NCI-H2171 treated with DMSO at 0.1 percent for 48 hours (cell line): ENCODE measurements at places on chromosomes 2 and 18.

DNA sequence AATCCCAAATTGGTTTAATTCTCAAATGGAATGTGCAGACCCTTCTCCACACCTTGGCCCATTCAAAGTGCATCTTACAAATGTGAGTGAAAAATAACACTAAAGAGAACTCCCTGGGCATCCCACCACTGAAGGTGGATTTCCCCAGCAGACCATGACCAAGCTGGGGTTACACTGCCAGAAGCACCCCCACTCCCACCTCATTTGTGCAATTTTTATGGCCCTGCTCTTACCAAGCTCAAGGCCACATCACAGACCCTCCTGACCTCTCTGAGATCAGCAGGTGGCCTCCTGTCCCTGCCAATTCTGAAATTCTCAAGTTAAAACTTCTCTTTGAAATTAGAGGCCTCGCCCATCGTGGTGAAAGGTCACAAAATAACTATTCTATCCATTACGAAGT lies 21.6 kb downstream of the SIGLEC15 start:
- no peak for DNase-seq

- DNase-seq, result no peak
These were observed 175.5 kb downstream of the PRPF40A start for GRCh38 chr2:152541712-152542111.

DNA sequence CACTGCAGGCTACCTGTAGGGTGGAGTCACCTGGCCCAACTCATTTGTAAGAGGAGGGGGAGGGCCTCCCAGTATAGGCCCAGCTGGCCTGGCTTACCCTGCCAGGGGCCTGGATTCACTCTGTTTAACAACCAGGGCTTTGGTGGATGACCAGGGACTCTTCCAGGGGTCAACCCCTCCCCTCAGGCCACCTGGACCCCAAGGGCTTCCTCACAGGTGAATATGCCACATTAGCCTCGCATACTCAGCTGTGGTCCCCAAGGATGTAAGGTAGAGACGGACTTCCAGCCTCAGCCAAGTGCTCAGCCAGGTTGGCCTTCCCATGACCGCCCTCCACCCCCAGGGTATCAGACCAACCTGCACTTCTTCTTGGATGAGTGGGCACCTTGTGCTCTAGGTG lies 8.8 kb upstream of the SH3RF3 start:
- DNase-seq, result no peak

- DNase-seq, result no peak
These were observed 38.1 kb upstream of the ACYP2 start for GRCh38 chr2:54077088-54077900.

DNA sequence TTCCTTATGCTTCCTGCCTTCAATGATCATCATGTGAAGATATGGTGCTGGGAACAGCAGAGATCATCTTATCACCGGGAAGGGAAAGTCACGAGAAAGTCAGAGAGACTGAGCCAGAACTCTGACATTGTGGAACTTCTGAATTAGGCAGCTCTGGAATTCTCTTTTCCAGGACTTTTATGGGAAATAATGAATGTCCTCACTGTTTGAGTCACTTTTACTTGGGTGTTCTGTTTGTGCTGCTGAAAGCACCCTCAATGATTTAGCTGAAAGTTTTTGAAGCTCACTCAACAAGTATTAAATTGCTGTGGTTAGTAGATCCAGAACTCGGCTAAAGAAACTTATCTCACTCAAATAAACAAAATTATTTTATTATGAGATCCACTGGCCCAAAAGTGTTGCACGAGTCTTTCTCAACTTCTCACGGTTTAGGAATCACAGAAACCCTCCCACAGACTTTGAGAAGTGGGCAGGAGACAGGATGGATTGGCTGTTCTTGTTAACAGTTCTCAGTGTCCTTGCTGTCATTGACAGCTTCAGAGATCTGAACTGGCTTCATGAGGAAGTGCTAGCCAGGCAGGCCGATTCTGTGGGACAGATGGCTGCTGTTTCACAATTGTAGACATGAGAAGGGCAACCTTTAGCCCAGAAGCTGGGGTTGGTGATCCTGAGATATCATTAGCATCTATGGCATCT lies 26.4 kb upstream of the ATRAID start:
- peak; percentile 76 for DNase-seq

- DNase-seq, result no peak
These were observed 129.0 kb downstream of the LPIN1 start for GRCh38 chr2:11875481-11875880.

DNA sequence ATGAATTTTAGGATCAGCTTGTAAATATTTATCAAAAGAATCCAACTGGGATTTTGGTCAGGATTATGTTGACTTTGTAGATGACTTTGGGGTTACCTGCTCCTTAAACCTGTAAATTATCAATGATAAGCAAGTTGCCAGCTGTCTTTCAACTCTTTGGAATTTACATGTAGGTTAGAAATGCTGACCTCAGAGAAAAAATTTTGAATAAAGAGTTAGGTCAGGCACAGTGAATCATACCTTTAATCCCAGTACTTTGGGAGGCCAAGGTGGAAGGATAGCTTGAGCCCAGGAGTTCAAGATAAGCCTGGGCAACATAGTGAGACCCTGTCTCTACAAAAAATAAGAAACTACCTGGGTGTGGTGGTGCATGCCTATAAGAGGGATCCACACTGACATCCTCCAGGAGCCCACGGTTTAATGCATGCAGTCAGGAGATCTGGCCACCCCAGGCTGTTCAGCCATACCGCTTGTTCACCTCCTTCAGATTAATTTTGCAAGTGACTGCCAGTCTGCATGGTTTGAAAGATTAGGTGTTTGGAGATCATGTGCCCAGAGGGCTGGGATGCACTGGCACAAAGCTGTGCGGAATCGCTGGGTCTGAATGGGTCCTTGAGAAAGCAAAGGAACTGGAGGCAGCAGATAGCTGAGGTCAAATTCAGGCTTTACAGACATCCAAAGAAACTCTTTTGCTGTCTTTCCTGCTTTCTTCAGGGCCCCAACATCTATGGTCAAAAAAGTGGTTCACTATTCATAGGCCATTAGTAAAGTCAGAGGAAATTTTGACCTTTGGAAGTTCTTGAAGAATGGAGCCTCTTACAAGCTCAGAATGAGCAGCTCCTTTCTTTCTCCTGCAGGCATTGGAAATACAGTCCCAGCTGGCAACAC lies 83.4 kb upstream of the TXNDC2 start:
- no peak for DNase-seq

DNA sequence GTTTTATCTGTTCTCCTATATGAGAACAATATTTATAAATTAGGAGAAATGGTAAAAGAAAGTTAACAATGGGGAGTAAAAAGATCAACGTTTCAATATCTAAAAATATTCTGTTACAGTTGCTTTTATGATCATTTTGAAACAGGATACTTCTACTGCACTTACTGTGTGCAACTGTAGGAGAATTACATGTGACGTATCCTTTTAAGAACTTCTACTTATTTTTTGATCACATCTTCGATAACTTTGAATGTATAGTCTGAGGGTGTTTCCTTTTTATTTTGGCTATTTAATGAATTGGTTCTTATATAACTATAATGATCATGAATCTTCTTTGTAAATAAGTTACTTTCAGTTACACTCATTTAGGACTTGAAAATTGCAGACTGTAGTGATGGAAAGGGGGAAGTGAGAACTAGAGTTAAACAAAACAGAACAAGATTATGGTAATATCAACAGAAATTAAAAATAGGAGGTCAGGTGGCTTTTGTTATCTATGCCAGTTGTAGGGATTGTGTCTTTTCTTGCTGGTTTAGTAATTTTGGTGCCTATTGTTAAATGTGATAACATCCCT lies 109.9 kb downstream of the MSTN start:
- DNase-seq, result no peak

GRCh38 chr18:63162271-63163014 lies 157.1 kb downstream of the BCL2 start:
- DNase-seq, result no peak

- DNase-seq, result no peak
These were observed 98.3 kb upstream of the TMEM17 start for GRCh38 chr2:62604336-62604735.

GRCh38 chr2:41321351-41321750 lies 726.5 kb upstream of the PKDCC start:
- DNase-seq, result no peak

DNA sequence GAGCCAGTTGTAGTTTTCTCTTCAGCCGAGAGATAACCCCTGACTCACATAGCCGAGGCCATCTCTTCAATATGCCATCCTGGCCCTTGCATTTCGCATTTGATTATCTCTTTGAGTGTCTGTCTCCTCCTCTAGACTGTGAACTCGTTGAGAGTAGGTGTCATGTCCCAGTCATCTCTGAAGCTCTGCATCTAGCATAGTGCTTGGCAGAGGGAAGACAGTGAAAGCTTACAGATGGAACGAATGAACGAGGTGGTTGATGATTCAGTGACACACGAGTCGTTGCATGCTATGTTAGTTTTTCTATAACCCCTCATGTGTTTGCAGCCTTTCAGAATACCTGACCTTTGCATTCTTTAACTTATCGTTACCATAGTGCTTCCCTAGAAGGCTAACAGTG lies 59.9 kb upstream of the CYRIA start:
- no peak for DNase-seq

DNA sequence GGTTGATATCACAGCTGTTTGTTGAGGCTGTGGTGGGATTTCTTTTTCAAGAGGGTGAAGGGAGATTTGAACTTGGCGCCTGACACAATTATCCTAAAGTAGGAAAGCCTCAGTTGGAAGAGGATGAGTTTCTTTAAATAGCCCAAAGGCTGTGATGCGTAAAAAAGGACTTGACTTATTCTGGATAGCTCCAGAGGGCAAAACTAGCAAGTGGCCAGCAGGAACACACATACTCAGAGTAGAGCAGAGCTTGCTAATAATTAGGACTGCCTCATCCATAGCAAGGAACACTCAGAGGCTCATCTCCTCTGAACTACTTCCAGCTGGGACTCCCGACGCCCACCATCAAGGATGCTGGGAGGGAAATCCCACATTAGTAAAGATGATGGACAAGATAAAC lies 74.0 kb downstream of the AFF3 start:
- DNase-seq, result no peak

GRCh38 chr2:64338910-64339500 lies 115.0 kb upstream of the LGALSL start:
- DNase-seq, result no peak

GRCh38 chr2:85681372-85681763 lies 12.8 kb upstream of the GNLY start:
- no peak for DNase-seq

DNA sequence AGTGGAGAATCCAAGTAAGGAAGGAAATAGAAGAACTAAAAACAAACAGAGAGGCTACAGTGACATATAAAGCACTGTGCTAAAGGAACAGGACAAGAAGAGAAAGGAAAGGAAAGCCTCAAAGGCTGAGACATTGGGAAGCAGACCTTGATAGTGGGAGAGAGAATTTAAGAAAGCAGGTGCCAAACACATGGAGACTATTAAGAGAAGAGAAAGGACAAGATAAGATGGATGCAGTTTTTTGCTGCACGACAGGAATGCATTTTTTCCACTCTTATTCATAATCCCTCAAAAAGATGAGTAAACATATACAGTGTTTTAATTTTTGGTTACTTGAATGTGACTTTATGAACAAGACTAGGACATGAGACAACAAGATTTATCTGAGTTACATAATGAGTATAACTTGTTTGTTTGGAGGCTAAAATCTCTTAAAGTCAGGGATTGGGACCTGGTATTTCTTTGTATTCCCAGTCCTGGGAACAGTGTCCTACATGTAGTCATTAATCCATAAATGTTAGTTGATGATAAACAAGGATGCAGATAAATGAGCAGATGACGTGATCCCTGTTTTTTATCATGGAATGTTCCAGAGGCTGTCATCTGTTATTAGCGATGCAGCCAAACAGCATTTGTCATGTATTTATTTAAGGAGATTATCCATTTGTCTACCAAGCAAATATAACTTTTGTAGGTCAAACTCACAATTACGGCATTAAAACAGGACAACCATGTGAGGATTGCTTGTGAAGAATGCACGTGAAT lies 141.7 kb downstream of the DNER start:
- no peak for DNase-seq

DNA sequence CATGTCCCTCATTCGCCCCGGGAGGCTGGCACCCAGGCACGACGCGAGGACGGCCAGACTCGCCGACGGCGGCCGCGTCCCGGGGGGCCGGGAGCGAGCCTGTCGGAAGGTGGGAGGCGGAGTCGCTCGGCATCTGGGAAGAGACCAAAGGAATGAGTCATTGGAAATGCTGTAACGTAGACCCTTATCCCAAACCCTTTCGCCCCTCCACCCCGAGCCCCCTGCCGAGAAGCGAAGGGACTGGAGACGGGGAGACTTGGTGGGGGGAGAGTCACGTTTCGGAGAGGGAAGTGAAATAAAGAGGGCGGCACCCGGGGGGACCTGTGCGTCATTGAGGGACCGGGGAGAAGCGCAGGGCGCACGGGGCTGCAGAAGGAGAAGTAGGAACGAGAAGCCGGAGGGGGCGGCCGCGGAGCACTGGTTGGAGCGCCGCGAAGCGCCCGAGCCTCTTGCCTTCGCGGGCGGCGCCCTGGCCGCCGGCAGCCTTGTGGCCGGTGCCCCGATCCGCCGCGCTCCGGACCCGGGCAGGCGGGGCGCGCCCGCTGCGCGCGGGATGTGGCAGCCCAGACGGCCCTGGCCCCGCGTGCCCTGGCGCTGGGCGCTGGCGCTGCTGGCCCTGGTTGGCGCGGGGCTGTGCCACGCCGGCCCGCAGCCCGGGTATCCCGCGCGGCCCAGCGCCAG lies at the start of gene EMILIN2:
Gene EMILIN2, plus strand, starts transcription at position 371 of the 681 bp plus-strand sequence. Its CDS starts 183 bp downstream, at position 554.
- no peak for DNase-seq

DNA sequence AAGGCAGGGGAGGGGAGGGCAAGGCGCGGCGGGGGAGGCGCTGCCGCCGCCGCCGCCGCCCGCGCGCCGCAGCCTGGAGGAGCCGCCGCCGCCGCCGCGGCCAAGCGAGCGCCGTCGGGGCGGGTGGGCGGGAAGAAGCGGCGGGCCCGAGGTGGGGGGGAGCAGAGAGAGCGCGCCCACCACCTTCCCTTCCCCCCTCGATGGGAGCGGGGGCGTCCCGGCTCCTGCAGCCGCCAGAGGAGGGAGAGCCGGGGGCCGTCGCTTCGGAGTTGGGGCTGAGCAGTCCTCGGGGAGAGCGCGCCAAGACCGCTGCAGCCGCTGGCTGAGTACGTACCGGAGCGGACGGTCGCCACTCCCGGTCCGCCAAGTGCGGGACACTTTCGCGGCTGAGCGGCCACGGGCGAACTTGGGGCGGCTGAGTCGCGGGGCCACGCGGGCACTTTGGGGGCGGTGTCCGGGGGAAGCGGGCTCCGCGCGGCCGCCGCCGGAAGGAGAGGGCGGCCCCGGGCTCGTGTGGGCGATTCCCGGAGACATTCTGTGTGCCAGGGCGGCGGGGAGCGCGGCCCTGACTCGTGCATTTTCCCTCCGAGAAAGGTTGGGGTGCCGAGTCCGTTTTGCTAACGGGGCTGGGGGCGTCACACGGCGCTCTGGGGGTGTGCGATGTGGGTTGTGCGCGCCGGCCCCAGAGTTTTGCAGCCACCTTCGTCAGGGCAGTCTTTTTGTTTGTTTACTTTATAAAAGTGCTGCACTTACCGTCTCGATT lies at the start of gene NAB1:
Gene NAB1, plus strand, starts transcription at position 49 of the 763 bp plus-strand sequence. CDS start 10,094 bp downstream, outside the sequence.
- peak; percentile 63 for DNase-seq

- no peak for DNase-seq
These were observed 199.3 kb upstream of the MYT1L start for GRCh38 chr2:2530334-2530733.
